Activated T-cell treated with anti-CD3 and anti-CD28 coated beads, Interleukin-2, amount 50 U/mL, for 72 hours (primary cell): ENCODE measurements at places on chromosomes 2 and 18.

DNA sequence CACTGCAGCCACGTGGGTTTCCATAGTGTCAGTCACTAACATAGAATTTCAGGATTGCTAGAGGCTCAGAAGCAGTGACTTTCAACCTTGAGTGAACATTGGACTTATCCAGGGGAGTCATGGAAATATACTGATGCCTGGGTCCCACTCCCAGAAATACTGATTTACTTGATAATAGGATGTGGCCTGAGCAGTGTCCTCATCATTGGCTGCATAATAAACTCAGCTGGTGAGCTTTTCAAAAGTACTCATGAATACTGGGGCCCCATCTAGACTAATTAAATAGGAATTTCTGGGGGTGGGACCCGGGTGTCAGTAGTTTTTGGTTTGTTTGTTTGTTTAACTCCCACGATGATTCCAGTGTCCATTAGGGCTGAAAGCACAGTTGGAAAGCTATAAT lies 141.4 kb downstream of the COL4A4 start:
- no peak for DNase-seq

GRCh38 chr18:2971741-2972552 lies 41.0 kb downstream of the LPIN2 start:
- peak; percentile 81 for DNase-seq

GRCh38 chr18:59114160-59114559 lies 25.5 kb upstream of the SEC11C start:
- DNase-seq = no peak

GRCh38 chr2:100239486-100240210 lies 82.7 kb downstream of the LONRF2 start:
- no peak for DNase-seq

DNA sequence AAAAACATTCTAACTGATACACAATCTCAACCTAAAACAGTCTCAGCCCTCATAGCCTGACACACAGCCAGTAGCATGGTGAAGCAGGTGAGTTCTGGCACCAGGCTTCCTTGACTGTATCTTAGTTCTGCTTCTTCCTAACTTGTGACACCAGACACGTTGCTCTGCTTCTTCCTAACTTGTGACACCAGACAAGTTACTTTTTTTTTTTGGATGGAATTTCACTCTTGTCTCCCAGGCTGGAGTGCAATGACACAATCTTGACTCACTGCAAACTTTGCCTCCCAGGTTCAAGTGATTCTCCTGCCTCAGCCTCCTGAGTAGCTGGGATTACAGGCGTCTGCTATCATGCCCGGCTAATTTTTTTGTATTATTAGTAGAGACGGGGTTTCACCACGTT lies 6.7 kb upstream of the ATG16L1 start:
- DNase-seq = no peak
